ENCODE measurements at places on chromosomes 5 and 9. TPM values are rescaled to one million over a fixed set of nuclear protein-coding genes. Genes with fewer than 3 reads are reported as not detected.

DNA sequence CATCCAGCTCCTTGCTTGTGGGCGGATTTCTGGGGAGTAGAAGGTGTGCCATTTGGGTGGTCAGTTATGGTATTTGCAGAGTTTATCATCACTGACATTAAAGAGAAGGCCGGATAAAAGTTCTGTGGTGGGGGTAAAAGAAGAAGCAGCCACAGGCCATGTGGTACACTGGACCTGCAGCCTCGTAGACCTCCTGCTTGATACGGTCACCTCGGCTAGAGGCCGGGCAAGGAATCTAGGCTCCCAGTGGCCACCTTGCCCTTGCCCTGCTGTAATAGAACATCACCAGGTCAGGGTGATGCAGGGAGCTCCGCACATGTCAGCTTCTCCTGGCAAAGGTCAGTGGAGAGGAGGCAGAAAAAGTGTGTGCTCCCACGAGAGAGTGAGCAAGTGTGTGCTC is 376.1 kb upstream of the IRX4 start:
- DNase-seq: no peak

DNA sequence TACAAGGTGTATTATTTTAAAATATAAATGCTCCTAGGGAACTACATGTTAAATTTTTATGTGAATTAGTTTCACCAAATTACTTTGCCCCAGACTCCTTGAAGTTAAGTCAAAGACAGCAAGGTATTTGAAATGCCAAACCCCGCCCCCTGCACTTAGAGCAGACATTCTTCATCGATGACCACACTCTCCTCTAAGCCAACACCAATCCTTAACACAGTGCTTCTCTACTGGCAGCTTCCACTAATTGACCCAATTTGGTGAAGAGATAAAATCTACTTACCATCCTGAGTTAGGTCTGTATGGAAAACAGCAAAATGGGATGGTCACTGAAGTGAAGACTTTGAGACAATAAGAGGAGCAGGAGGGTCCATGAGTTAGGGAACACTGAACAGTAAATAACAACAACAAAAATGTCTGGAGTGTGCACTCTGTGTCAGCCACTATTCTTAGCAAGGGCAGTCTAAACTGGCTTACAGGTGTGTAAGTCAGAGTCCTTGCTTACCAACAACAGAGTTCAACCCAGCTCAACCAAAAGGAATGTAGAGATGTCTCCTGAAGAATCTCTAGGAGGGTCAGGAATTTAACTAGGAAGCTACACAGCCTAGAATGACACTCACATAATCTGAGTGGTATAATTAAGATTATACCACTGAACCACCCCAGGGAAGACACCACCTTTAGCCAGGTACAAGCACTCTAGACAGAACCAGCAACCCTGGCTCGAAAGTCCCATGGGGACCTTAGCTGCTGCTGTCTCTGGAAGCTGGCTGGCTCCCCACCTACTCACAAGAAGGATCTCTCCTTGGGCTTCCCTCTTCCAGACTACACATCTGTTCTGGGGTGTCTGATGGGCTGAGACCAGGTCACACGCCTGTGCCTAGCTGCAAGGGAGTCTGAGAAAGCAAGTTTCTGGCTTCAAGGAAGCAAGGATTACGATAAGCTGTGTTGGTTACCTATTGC is 8.8 kb upstream of the UBE2QL1 start:
- DNase-seq: no peak

DNA sequence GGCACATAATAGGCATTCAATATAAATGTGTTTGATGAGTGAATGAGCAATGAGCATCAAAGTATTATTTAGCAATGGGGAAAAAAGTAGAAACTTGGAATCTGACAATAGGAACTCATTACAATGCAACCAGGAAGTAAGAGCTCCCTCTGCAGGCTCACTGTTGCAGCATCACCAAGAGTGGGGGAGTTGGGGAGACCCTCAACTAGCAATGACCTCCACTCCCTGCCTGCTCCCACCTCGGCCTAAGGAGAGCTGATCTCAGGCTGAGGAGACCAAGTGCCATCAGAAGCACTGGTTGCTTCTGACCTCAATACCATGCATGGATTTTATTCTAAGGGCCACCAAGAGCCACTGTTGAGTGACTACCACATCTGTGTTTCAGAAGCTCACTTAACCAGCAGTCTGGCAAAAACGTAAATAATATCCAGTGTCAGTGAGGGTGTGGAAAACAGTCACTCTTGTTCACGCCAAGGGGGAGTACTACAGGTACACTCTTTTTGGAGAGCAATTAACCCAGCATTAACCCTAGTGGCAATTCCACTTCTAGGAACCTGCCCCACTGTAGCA is 8.0 kb downstream of the VDAC1 start:
- DNase-seq: no peak

- no peak for DNase-seq
These were observed 41.7 kb upstream of the CLINT1 start for GRCh38 chr5:157900644-157901043.

GRCh38 chr9:15135164-15135792 is 171.7 kb downstream of the TTC39B start:
- DNase-seq: no peak

DNA sequence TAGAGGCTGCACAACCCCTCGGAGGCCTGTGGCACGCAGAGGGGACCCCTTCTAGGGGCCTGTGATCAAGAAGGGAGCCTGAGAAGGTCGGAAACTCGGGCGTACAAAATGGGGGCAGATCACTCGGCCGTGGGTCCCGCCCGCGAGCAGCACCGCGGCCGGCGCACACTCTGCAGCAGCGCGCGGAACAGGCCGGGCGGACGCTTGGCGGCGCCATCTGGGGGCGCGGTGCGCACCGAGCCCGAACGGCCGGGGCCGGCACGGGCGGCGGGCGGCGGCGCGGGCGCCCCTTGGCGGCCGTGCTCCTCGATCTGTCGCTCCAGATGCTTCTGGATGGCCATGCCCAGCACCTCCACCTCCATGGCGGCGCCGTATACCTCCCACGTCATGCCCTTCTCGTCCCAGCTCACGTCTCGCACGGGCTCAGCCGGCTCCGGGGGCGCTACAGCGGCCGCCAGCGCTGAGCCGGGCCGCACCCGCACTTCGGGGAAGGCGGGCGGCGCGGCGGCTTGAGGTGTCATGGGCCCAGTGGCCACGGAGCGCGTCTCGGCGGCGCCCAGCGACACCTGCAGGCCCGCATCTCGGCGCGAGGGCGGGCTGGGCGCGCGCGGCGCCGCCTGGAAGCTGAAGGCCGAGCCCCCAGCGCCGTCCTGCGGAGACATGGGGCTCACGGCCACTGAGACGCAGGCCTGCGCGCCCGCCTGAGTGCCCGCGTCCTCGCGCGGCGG is 13.1 kb downstream of the GPRIN1 start:
- no peak for DNase-seq

- no peak for DNase-seq
These were observed 6.1 kb downstream of the S100Z start for GRCh38 chr5:76855961-76856360.

GRCh38 chr9:10674586-10674985 is 61.8 kb upstream of the PTPRD start:
- no peak for DNase-seq

GRCh38 chr5:32458880-32459495 is 14.4 kb upstream of the ZFR start:
- DNase-seq: no peak

DNA sequence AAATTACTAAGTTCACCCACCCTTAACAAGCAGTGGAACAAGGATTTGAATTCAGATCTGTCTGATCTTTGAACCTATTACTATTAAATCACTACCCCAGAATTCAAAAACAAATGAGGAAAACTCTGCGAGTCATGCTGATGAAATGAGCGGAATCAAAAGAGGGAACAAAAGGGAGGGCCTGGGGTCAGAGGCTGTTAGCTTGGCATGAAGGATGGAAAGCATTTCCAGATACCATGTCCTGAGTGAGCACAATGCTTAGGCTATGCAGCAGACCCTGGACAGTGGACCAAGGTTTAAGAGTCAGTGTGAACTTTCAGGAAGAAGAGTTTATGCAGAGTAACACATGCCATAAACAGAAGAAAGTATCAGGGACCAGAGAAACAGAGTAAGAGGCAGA is 30.5 kb downstream of the GRIA1 start:
- DNase-seq: no peak

GRCh38 chr9:36436909-36437308 is 36.8 kb upstream of the RNF38 start:
- DNase-seq: no peak

GRCh38 chr5:133780619-133781280 is 168.4 kb upstream of the FSTL4 start:
- no peak for DNase-seq

DNA sequence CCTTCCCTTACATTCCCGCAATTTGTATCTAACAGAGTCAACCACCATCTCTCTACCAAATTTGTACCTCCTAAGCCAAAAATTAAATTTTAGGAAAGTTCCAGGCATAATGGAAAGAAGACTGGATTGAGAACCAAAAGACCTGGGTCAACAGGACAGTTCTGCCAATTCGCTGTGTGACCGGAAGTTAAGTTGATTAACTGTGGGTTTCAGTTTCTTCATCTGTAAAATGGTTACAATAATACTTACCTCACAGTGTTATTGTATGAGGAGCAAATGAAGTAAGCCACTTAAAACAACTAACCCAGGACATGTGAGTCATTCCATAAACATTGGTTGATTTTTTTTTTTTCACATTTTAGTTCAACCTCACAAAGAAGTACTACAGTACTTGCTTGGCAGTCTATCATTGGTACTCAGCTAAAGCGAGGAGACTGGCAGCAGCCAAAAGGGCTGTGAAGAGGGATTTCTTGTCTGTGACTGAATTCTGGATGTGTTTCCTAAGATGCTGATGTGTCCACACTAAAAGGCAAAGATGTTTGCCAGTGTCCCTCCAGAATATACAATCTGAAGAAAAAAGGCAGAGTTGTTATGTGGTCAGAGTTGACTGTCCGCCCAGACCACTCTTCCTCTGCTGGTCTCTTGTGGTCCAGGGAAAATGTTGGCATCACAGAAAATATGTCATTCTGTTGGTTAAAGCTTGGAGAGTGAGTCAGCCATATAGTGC is 198.6 kb downstream of the TLE1 start:
- no peak for DNase-seq

DNA sequence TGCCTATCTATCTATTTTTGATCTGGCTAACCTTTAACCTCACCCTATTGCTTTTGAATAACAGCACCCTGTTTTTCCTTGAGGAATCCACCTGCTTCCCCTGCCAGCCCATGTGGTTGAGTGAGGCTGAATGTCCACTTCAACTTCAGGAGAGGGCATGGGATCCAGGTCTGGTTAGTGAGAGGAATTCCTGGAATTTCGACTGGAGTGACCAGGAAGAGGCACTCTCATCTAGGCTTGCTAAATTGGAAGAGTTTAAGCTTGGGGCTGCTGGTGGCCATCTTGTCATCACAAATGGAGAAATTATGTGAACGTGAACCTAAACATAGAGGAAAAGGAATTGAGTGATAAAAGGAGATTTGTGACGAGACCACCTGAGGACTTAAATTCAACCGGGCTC is 322.1 kb downstream of the OSTF1 start:
- DNase-seq: no peak

- DNase-seq: no peak
These were observed 24.3 kb downstream of the KCNV2 start for GRCh38 chr9:2741441-2742158.

DNA sequence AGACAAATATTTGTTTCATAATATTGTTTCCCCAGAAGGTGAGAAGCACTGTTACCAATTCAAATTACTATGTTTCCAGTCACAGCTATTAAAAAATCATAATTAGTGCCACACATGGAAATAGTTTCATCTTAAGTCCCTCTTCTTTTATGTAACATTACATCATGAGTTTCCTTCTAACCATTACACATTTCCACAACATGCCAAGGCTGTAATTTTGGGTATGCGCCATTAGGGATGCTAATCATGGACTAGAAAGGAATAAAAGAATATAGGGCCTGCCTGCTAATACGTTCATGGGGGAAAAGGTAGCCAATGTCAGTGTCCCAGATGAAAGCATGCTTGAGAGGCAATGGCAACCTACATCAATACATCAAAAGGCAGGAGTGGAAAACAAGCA is 142.5 kb upstream of the LPAR1 start:
- DNase-seq: no peak

- no peak for DNase-seq
These were observed 106.4 kb downstream of the ERCC6L2 start for GRCh38 chr9:95981761-95982390.

GRCh38 chr9:28678097-28678496 is 1104.8 kb upstream of the C9orf72 start:
- DNase-seq: no peak

GRCh38 chr5:21806943-21807342 is 1046.2 kb downstream of the CDH12 start:
- DNase-seq: no peak

- no peak for DNase-seq
These were observed 681.8 kb downstream of the SEMA5A start for GRCh38 chr5:8864053-8864452.

- no peak for DNase-seq
These were observed at the start of gene OLFM1 for GRCh38 chr9:135087489-135087792. Gene OLFM1 (plus strand): TSS chr9:135087668. CDS start chr9:135087990, 322 bp downstream.

- no peak for DNase-seq
These were observed 1068.6 kb downstream of the TAF11L14 start for GRCh38 chr5:18702821-18703220.

- no peak for DNase-seq
These were observed 104.4 kb downstream of the FRMD3 start for GRCh38 chr9:83433846-83434245.

DNA sequence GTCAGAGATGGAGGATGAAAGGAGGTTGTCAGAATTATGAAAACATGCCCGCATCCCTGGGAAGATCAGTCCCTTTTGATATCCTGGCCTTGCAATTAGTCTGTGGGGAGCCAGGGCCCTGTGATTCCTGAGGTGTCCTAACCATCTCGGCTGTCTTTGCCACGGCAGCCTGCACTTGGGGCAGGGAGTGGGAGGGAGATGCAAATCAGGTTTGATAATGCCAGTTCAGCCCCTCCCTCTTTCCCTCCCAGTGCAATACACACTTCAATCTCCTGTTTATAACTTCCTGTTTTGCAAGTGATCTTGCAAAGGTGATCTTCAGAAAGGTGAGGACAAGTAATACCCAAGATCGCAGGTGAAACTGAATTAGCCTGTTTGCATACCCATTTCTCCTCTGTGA is 114.0 kb upstream of the ALDH1B1 start:
- no peak for DNase-seq

GRCh38 chr5:53339962-53340540 is 140.4 kb upstream of the FST start:
- DNase-seq: no peak

GRCh38 chr9:2645569-2645968 is 24.0 kb downstream of the VLDLR start:
- DNase-seq: no peak

GRCh38 chr5:38807570-38808483 is 38.0 kb upstream of the OSMR start:
- no peak for DNase-seq

- DNase-seq: no peak
These were observed 79.2 kb downstream of the OTULIN start for GRCh38 chr5:14743601-14744295.

Gene SLC45A2
- total RNA-seq: not detected

Gene PCDHGA5
- 0.67 TPM for total RNA-seq

Gene DBH
- not detected for total RNA-seq

Gene CDH6
- total RNA-seq: 0.36 TPM

Gene FOXD4L5
- 0.08 TPM for total RNA-seq

Gene CBY3
- 0.39 TPM for total RNA-seq

Gene ANKRD18A
- 9.6 TPM for total RNA-seq

Gene PCDHA1
- total RNA-seq: not detected

Gene PCDHGB6
- 0.23 TPM for total RNA-seq

All from Panc1 (cell line).